ENCODE measurements at places on chromosomes 2 and 18.

DNA sequence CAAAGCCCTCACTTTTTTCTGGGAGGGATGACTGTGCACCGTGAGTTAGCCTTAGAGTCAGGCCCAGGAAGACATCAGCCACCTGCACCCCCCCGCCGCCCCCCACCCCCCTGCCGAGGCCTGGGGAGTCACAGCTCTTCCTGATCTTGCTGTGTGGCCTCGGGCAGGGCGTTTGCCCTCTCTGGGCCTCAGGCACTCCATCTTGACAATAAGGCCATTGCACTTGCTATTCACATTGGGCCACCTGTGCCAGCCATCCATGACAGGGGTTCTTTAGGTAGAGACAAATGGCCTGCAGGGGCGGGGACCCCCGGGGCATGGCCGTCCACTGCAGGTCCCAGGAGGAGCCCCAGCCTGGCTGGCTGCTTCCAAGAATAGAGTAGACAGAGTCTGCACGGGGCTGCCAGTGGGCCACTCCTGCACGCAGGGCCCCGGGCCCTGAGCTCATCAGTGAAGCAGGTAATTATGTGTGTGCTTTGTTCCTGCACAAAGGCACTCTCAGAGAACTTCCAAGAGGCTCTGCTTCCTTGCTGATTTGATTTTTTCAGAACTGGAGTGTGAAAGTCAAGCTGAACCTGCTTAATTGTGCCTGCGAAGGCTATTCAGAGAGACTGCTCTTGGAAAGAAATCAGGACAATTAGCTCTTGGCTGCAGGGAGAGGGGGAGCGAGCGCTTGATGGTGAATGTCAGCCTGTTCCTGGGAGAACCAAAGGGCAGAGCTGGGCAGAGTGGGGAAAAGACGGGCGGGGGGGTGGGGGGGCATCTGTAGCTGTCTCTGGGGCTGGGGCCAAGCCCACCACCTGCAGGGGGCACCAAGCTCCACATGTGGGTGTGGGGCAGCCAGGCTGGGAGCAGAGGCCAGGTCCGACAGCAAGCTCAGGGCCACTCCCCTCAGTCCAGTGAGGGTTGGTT is 40.3 kb downstream of the RRM2 start:
- DNase-seq: no peak

- no peak for DNase-seq
Observed at GRCh38 chr18:57635003-57635822, 13.6 kb upstream of the NARS1 start.

- DNase-seq: peak; percentile 16
Observed at GRCh38 chr2:26597197-26597596, 44.0 kb downstream of the CIB4 start.

DNA sequence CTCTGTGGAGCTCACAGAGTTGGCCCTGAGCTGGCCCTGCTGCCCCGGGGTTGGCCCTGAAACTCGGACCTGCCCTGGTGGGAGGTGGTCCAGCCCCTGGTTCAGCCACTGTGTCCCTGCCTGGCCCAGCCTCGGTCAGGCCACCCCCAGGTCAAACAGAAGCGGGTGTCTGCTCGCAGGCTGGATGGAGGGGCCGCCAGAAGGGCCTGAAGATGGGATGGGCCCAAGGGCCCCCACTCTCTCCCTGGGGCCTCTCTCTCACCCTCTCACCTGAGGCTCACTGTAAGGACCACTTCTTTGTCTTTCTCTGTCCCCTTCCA is 25.1 kb upstream of the B3GNT7 start:
- DNase-seq: no peak

DNA sequence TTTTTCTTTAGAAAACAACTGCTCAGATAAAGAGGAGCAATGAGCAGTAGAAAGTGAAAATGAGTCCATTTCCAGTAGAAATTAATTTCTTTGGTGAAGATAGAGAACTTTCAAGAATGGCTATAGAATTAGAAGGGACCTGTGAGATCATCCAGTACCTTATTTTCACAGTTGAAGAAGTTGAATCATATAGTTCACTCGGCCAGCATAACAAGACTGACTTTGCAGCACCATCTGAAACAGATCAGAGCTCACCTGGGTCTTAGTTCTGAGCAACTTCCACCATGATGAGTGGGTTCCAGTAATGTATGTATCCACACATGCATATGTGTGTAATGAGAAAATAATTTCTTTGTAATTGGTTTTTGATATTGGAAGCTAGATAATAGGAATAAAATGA is 58.6 kb downstream of the CERS6 start:
- DNase-seq: no peak

- DNase-seq: peak; percentile 56
Observed at GRCh38 chr2:6896930-6897759, 19.6 kb downstream of the RSAD2 start.

DNA sequence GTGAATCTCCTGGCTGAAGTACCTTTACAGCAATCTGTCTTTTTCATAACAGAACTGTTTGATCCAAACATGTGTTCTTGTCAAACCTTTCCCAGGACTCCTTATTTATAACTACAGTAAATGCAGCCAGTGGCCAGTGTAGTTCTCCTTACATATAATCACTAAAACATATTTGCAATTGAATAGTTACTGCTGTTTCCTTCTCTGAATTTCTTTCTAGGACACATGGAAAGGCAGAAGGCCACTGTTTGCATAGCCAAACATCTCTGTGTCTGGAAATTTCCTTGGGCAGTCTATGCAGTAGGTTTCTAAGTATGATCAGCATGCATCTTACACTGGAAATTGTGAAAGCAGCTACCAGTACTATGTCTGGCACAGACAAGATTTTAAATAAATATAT is 57.4 kb upstream of the COL3A1 start:
- DNase-seq: no peak

DNA sequence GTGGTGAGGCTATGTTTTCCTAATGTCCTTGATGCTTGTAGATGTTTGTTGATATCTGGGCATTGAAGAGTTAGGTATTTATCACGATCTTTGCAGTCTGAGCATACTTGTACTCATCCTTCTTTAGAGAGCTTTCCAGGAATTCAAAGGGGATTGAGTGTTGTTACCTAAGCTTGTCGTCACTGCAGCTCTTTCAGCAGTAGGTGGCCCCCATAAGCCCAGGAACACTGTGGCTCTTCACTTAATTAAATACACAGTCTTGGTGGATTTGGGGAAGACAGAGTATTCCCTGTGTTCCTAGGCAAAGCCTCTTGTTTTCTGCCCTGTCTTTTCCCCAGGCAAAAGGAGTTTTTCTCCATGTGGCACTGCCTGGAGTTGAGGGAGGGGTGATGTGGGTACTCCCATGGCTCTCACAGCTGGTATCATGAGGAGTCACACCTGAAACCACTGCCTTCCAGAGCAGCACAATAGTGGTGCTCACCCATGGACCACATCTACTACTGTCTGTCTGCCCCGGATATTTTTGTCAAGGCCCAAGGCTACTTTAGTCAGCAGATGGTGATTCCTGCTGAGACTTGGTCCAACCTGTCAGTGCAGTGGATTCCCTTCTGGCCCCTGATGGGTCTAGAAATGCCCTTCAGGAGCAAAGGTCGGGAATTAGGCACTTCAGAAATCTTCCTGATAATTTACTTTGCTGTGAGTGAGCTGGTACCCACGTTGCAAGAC is 95.7 kb downstream of the GALNT13 start:
- no peak for DNase-seq

DNA sequence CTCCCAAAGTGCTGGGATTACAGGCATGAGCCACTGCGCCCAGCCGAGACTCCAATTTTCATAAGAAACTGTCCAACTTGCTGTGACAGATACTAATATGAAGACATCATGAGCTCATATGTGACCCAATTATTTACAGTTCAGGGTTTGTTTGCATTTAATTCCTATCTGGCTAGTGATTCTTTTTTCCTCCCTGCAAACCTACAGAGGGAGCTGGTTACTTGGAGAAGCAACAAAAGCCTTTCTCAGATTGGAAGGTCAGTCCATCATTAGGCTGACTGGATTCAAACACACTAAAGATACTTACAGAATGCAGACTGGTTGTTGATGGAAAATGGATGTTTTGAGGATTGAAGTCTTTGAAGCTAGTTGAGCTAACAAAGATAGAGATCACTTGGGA is 176.4 kb downstream of the ANKRD44 start:
- no peak for DNase-seq

DNA sequence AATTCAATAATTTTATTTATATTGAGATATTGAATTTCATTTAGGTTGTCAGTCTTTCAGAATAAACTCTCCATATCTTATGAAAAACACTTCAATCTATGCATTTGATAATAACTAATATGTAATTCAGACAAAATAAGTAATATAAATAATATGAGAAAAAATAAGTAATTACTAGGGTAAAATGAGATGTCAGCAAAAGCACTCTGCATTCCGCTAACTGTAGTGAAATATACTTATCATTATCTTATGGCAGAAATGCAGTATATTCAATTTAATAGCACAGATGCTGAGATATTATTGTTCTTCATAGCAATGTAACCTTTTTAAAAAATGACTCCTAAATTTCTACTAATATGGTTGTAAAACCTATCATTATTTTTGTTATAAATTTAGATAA is 606.2 kb upstream of the VRK2 start:
- DNase-seq: no peak

DNA sequence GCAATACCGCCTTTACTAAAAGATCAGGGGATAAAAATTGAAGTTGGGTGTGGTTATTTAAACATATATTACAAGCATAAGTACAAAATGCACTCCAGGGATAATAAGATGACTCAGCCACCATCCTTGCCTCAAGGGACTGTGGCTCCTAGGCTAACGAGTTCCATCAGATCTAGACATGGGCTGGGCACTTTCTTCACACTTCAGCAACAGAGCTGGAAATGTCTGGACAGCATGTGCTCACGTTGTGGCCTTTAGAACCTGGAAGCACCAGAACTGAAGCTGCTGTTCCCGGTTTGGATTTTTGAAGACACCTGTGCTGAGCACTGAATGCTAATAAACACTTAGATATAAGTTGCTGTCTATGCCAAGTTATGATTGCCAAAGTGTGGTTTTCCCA is 384.2 kb upstream of the SALL3 start:
- no peak for DNase-seq

DNA sequence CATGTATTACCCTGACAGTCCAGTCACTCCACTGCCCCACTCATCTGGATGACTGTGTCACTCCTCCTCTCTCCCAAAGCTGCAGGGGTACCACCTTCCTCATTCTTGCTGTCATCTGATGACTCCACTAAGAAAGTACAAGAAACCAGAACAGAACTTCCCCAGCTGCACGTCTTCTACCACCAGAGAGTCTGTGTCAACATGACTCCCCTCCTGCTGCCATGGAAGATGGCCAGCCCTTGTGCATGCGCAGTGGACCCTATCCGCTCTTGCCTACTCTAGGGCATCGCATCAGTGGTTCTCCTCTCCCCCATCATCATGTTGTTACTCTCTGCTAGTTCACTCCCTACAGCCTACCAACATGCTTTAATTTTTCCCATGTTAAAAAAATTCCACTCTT is 14.5 kb upstream of the ST8SIA3 start:
- DNase-seq: peak; percentile 19

DNA sequence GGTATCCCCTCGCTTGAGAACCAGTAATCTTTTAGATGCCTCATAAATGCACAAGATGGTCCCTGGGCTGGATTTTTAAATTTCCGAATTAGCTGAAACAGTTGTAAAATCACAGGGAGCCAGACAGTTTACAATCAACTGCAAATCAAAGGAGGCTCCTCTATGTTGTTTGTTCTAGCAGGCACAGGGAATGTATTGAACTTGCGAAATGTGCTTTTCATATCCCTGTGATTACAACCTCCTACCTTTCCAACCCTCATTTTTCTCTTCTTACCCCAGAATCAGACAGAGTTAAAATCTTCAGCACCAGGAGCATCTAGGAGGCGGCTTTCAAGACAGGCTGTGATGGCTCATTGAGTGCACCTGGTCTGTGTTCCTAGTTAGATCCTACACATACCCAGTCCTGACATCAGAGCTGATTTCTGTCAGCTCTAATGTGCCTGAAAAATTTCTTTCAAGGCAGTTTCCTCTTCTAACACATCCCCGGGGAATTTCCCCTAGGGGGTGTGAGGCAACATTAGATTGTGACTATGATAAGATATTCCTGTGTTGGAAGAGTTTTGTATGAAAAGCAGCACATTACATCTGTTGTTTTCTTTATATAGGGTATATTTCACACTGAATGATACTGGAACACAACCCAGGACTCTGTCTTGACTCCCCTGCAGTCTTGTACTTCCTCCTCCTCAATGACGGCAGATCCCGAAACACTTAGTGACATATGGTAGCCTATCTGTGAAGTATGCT is 17.9 kb upstream of the CAVIN2 start:
- DNase-seq: peak; percentile 84
